GF-D8 (cell line): ENCODE measurements at places on chromosomes 11 and 22.

GRCh38 chr11:3111466-3111865 lies 53.6 kb downstream of the OSBPL5 start:
- DNase-seq = no peak

- no peak for DNase-seq
Observed at GRCh38 chr22:30001459-30001858, 78.8 kb upstream of the HORMAD2 start.

DNA sequence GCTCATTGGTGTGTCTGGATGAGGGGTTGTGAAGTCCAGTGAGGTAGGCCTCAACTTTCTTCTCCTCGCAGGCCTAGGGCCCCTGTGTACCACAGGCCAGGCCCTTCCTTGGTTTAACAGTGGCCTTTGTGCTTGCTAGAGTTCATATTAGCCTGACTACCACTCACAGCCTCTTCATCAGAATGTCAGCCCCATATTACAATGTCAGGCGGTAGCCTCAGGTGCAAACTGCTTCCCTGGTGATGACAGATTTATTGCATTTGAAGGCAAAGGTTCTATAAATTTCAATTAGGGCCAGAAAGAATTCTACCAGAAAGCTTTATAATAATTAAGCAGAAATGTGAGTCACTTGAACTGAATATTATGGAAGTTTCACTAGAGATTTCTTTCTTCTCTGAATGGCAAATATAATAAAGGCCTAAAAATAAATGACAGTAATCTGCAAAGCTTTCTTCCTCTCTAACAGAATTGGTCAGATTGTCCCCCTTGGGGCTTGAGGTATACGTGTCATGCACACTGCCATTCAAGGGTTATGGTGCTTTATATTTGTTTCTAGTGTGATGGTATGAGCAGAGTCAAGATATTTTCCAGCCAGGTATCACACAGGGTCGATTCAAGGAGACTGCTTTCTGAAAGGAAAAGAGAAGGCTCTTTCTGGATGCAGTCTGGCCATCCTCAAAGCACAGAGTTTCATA lies 210.3 kb downstream of the CWF19L2 start:
- DNase-seq = no peak

DNA sequence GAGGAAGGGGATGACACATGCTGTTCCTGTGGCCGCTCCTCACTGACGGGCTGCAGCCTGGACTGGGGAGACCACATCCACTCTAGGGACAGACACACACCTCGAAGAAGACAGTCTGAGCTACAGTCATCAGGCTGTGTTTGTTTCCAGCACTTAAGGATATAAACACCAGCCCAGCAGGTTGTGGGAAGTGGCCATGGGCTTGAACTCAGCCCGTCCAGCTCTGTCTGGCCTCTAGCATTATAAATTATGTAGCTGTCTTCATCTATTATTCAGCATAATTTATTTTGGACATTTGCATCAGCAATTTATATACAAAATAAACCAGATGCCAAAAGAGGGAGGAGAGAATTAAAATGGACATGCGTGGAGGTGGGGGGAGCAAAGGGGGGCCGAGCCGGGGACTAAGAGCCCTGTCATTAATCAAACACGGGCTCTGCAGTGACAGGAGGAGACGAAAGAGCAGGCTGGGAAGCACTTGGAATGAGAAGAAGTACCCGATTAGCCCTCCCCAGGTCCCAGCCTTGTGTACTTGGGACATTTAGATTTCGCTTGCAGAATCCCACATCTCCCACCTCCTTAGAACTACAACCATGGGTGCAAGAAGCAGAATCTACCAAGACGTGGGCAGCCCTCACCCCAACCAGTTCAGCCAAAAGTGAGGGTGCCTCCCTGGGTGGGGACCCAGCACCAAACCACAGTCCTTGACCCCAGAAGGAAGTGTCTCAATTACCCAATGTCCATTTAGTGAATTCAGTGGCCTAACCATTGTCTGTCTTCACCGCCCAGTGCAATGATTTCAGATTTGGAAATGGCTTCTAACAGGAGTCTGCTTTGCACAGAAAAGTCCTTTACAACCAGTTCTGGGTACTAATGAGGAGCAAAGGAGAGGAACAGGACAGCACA lies 309.6 kb downstream of the OPCML start:
- DNase-seq = no peak

DNA sequence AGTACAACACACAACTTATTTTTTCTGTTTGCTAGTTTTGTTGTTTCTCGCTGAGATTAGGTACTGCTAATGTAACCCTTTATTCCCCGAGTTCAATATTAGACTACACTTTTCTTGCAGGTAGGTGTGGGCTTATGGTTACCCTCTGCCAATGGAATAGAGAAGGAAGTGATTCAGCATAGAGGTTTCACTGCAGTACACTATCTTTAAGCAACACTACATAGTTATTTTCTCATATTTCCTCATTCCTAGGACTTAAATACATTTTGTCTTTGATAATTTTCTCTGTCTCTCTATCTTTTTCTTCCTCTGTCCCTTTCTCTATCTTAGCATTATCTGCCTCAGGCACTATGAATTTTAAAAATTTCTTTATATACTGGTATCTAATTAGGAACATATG lies 791.0 kb downstream of the FAM181B start:
- peak; percentile 6 for DNase-seq

GRCh38 chr11:2511421-2512369 lies 66.9 kb downstream of the KCNQ1 start:
- no peak for DNase-seq

DNA sequence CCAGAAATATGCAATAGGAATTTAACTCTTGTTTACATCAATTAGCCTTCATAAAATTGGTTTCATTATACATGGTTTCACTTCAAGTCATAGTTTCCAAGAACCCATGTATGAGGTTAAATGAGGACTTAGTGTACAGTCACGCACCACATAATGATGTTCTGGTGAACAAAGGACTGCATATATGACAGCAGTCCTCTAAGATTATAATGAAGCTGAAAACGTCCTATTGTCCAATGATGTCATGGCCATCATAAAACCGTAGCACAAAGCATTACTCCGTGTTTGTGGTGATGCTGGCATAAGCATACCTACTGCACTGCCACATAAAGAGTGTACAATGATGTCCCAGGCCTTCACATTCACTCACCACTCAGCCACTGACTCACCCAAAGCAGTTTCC lies 31.1 kb downstream of the SMCO4 start:
- DNase-seq = no peak

GRCh38 chr11:71301046-71301857 lies 48.9 kb upstream of the SHANK2 start:
- DNase-seq = no peak

DNA sequence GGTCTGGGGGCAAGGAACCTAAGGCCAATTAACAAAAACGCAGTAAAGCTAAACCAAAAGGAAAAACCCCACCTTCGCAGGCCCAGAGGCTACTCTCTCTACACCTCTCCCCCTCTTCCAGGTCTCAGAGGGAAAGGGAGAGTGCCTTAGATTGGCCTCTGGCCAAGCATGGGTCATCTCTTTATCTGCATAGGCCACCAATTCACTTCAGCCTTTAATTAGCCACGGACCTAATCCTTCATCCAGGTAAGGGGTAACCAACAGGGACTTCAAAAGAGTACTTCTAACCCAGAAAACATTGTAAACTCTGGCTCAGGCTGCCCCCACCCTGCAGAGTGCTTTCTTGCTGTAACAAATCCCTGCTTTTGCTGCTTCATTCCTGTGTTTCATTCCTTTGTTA lies 9.4 kb downstream of the VSTM5 start:
- no peak for DNase-seq

DNA sequence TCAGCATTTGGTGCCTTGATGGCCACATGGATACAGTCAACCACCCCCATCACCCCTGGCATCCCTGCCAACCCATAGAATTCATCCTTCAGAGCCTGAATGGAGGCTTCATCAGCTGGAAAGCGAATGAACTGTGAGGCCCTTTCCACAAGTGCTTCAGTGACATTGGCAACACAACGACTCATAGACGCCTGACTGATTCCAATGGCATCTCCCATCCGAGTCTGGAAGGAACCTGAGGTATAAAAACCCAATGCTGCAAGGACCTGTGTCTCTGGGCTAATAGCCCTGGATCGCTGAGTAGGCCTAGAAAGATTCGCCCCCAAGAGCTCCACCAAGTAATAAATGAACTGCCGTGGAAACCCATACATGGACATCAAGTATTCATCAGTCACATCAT lies 1.3 kb downstream of the HARBI1 start:
- no peak for DNase-seq

DNA sequence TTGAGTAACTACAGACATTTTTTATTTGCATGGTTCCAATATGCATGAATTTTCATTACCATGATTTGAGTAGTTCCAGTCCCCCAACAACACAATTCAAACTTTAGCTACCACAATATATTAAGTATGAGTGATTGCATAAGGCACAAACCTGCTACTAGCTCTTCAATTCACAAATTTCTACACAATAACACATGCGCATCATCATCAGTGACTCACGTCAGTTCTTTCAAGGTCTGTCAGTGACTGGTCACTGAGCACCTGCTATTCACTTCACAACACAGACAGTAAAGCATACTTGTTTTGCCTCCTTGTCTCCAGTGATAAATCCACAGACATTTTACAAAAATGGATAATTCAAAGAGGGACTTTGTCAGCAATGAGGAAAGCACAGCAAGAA lies 435.1 kb upstream of the CCDC90B start:
- DNase-seq = no peak

- no peak for DNase-seq
Observed at GRCh38 chr11:69275178-69275577, 18.8 kb upstream of the MYEOV start.

DNA sequence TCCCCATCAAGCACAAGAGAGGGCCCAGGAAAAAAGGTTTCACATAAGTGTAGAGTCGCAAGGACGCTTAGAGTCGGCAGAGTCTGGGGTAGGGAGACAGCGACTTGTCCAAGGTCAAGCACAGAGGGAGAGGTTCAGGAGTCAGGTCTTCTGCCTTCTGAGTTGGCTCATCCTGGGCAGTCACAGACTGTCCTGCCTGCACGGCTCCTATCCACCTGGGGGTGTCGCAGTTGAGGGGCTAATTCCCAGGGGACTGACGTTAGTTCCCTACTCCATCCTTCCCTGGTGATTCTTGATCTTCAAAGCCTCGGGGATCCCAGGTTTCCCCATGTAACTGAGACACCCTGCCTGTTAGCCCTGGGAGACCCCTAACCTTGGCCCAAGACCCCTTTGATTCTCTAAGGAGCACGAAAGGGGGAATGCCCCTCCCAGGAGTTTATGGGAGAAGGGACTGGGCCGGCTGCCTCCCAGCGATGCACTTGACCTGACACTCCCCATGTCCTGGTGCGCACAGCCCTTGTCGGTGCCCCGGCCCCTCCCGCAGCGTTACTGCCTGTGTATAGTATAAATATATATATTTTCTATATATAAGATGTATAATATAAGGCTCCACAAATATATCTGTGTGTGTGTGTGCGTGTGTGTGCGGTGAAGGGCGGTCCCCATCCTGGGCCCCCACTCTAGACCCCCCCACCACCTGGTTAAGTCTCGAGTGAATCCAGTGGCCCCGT lies 14.7 kb upstream of the TAB1 start:
- no peak for DNase-seq

DNA sequence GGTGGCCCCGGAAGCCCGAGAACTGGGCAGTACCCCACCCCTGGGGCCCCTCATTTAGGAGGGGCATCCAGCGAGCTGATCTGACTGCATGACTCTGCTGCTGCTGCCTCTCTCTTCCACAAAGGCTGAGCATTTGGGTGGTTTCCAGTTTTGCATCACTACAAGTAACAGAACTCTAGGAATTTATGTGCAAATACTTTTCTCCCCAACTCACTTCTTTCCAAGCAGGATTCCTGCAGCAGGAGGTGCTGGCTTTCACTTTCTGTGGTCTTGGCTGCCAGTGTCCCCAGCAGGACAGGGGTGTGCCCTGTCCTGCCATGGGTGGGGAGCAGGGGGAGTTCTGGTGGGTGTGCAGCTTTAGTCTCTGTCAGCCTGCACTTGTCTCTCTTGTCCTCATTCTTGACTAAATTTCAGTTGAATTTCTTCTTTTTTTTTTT lies 21.2 kb downstream of the UPB1 start:
- DNase-seq = no peak

DNA sequence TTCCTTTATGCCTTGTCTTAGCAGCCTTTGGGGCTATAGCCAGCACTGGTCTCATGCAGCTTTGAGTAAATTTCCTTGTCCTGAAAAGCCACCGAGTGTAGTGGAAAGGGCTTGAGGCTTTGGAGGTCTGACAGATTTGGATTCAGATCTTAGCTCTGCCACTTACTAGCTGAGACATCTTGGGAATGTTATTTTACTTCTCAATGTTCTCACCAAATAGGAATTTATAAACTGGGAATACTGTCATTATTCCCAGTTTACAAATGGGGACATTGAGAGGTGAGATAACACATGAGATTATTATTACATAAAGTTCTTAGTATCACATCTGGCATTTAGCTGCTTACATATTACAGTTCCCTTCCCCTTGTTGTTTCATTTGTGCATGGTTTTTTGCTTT lies 95.5 kb downstream of the COMMD9 start:
- no peak for DNase-seq

- DNase-seq = no peak
Observed at GRCh38 chr11:74388678-74389327, 9.4 kb downstream of the PGM2L1 start.

GRCh38 chr11:18697576-18697975 lies 1.0 kb upstream of the TMEM86A start:
- DNase-seq = no peak

- no peak for DNase-seq
Observed at GRCh38 chr11:42992594-42992993, 319.2 kb upstream of the API5 start.

DNA sequence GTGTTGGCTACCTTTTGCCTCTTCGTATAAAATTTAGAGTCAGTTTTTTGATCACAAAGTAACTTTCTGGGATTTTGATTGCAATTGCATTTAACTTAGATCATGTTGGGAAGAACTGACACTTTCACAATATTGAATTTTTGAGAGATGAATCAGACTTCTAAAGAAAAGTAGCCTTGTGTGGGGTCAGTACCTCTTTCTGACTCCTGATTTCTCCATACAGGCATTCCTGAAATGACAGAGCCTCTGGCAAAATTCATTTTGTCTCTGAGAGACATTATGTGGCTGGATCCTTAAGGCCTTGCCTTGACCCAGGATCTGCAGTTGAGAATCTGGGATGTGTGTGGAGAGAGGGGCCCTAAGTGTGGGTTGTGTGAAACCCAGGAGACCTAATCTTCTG lies 37.8 kb downstream of the PPFIBP2 start:
- DNase-seq = no peak

DNA sequence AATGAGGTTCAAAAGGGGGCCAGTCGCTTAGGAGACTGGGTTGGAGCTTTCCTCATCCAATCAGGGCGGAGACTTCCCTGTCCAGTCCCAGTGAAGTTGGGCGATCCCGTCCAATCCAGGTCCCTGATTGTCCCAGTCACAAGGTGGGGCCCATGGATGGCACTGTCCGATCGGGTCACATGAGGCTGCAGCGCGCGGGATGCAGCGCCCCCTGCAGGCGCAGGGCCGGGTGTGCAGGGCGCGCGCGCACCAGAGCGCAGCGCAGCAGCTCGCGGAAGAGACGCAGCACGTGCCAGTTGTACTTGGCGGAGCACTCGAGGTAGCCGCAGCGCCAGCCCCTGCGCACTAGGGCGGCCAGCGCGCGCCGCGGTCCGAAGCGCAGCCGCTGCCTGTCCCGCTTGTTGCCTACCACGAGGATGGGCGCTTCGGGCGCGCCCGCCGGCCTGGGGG lies 2.3 kb downstream of the RASL10A start:
- no peak for DNase-seq

- DNase-seq = no peak
Observed at GRCh38 chr11:77411137-77411707, 62.7 kb downstream of the PAK1 start.
